ENCODE measurements at places on chromosomes 3 and 15.

DNA sequence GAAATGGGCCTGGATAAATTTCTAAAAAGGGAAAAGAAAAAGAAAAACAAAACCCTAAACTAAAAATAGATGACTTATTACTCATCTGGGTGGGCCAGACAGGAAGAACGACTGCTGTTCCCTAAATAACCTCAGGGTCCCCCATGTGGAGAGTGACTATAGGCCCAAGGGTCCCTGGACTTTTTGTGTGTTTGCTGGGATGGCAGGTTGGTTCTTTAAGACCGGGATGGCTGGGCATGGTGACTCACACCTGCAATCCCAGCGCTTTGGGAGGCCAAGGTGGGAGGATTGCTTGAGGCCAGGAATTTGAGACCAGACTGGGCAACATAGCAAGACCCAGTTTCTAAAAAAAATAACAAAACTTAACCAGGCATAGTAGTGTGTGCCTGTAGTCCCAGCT is 43.8 kb upstream of the TRA2B start:
- DNase-seq, result no peak

DNA sequence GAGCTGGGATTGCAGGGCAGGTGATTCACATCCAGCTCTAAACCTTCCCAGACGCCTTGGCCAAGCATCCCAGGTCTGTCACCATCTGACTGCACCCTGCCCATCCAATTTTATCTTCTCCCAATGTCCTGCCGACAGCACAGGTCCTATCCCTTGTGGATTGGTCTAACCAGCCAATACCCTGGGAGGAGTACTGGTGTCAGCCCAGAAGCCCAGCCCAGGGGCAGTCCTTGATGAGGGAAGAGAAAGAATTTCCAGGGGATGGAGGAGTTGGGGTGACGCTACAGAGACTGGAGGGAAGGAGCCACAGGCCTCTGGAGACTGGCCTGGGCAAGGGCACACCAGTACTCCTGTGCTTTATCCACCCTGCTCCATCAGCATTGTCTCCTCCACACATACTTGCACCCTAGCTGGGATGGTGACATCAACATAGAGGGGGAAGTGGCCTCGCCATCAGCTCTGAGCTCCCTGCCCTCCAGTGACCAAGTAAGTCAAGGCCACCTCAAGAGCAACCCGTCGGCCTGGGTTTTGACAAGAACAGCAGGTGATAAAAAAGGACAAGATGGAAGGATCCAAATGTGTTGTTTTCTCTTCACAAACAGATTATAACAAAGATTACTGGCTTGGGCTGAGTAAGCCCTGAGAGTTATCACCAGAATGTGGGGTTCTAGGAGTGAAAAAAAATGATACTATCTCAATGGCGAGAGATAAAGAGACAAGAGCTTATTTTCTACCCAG is 114.6 kb downstream of the AQP9 start:
- DNase-seq, result no peak

GRCh38 chr15:73755481-73755880 is 2.3 kb upstream of the INSYN1 start:
- no peak for DNase-seq

DNA sequence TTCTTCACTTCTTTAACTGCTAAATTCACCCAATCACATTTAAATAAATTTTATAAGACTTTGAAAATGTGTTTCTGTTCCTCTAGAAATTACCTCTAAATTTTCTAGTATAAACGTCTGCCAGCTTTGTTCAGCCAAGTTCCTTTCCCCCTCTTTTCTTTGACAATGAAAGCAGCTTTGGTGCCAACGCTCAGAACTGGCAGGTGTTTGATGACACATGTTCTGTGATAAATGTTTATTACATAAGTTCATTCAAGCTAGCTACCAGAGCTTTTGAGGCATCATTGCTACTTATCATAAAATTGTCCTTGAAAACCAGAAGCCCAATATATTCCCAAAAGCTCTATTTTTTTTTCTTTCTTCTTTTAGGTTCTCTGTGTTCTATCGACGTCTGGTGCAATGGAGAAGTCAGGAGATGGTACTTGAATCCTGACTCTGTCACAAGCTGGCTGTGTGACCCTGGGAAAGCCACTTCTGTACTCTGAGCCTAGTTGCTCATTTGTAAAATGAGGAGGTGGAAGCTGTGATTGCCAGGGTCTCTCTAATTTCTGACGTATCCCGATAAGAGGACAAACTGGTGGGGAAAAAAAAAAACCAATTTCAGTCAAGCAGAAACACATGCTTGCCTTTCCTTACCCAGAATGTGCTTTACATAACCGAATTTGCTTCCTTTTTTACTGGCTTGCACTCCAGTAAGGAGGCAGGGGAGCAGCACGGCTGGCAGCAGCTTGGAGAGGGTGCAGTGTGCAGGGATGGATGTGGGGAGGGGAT is 187.1 kb upstream of the LPP start:
- DNase-seq, result no peak

- DNase-seq, result no peak
Observed at GRCh38 chr15:68580026-68580882, 1.5 kb downstream of the CORO2B start.

GRCh38 chr15:32946210-32946609 is 228.4 kb downstream of the GREM1 start:
- DNase-seq, result no peak

DNA sequence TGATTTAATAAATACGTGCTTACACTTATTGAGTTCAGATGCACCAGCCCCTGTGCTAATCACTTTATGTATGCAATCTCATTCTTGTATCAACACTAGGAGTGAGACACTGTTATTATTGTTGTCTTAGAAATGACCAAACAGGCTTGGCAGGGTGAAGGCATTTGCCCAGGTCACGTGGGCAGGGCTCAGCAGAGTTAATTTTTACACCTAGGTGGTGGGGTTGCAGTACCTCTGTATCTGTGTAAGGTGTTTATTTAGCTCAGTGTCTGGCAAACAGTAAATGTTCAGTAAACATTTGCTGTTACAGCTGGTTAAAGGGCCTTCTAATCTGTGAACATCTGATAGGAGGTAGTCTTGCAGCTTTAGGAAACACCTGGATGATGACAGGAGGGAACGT is 200.0 kb downstream of the CACNA2D3 start:
- no peak for DNase-seq

GRCh38 chr3:37145611-37146010 is 28.8 kb downstream of the LRRFIP2 start:
- no peak for DNase-seq

- no peak for DNase-seq
Observed at GRCh38 chr3:131028844-131029243, 2.2 kb downstream of the NEK11 start.

Data from LoVo (cell line).